CD4-positive, alpha-beta T cell (primary cell): ENCODE measurements at places on chromosomes 1 and 21. TPM values are rescaled to one million over a fixed set of nuclear protein-coding genes. Genes with fewer than 3 reads are reported as not detected.

The THRAP3 gene
- 68.7 TPM for total RNA-seq

The KNCN gene
- total RNA-seq: not detected

The RGS18 gene
- 0.95 TPM for total RNA-seq

The ZBTB8B gene
- total RNA-seq: not detected

The C4BPA gene
- not detected for total RNA-seq

The SRSF10 gene
- total RNA-seq: 356 TPM

- DNase-seq: no peak
Observed at GRCh38 chr1:29550119-29550841, 314.0 kb downstream of the PTPRU start.

DNA sequence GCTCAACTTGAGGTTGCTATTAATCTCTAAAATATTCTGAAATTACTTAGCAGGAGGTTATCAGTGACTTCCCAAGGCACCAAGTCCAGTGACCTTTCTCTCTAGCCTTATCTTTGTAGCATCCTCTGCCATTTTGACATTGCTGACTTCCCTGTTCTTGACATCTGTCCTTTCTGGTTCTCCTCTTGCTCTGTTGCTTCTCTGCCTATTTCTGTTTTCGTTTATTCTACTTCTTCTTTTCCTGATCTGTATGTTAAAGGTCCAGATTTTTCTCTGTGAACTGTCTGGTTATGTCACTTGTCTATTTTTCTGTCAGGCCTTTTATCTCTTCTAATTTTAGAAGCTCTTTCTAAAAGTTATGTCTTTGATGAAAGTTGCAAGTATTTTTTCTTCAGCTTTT, 178.8 kb downstream of the VPS13D start:
- DNase-seq: no peak

DNA sequence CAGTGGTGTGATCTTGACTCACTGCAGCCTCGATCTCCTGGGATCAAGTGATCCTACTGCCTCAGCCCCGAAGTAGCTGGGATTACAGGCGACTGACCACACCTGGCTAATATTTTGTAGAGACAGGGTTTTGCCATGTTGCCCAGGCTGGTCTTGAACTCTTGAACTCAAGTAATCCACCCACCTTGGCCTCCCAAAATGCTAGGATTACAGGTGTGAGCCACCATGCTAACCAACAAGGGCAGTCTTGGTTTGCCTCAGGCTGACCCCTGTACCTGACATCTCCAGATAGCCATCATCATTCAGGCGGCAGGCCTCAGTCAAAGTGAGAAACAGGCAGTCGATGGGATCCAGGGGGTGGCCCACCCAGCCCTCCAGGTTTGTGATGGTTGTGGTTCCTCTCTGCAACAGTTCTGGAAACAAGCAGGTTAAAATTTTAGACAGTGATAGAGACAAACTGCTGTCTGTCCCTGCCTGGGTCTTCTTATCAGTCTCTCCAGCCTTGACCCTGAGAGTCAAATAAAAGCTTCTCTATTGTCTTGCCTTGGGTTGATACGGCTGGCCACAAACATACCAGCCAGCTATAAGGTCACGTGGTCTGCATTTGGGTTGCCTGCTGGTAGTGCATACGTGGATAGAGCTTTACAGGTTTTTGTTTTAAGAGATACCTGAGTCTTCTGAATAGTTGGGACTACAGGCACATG, 26.8 kb downstream of the UROD start:
- DNase-seq: no peak

DNA sequence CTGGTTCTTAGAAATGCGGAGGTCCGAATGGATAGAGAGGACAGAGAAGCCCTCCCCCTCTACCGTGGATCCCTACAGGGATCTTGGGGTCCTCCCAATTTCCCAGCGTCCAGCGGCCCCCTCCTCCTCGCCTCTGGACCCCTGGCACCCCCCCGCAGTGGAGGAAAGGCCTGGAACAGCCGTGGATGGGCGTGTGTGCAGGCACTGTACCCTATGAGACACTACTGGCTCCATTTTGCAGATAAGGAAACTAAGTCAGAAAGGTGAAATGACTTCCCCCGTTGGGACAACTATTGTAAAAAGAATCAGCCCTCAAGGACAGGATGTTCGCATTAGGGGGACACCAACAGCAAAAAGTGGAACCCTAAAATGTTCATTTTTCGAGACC, 931 bp upstream of the CLSTN1 start:
- no peak for DNase-seq

DNA sequence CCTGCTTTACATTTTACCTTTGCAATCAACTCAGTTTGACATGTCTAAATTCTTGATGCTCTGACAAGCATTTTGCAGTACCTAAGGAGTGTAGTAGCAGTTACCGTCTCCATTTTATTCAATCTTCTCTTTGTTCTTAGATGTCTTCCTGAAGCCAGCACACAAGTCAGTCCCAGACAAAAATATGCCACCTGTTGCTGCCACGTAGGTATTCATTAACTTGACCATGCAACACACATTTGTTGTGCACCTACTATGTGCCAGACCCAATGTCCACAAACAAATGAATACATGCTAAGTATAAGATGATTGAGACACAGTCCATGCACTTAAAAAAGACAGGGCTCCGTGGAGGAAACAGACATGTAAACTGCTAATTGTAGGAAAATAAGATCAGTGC, 81.5 kb upstream of the NGF start:
- DNase-seq: no peak

DNA sequence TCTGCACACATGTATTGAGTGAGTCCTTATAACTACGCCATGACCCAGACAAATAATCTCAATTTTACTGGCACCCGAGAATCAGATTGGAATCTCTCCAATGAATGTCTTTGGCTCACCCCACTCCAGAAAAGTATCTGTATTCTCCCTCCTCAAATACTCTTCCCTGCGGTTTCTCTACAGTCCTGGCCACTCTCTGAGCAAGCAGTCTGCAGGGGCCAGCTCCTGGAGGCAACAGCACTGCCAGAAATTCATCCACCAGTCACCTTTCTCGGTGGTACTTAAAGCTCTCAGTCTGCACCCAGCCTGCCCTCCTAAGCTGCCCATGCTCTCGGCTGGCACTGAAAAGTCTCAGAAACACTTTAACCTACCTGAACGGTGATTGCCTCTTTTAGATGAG, 16.1 kb upstream of the LYST start:
- no peak for DNase-seq

DNA sequence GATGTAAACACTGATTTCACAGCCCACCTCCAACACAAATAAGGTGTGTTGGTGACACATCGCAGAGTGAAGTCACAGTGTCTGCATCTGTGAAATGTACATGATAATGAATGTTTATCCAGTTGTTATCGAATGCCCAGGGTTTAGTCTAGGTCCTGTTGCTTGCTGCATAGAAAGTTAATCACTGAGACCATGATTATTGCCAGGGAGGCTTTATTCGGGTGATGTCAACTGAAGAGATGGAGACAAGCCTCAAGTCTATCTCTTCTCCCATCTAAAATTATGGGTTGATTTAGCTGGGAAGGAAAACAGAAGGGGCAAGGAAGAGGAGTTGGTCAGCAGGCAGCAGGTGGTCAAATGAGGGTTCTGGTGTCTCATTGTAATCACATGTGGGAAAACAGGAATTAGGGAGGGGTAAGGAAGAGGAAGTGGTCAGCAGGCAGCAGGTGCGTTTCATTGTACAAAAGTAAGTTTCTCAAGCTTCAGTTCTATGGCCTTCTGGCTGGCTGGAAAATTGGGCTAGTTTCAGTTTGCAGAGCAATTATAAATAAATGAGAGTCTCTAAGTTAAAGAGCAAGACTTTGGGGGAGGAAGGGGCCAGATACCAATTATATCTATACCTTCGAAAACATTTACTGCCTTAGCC, 146.3 kb upstream of the DNAH14 start:
- DNase-seq: no peak

DNA sequence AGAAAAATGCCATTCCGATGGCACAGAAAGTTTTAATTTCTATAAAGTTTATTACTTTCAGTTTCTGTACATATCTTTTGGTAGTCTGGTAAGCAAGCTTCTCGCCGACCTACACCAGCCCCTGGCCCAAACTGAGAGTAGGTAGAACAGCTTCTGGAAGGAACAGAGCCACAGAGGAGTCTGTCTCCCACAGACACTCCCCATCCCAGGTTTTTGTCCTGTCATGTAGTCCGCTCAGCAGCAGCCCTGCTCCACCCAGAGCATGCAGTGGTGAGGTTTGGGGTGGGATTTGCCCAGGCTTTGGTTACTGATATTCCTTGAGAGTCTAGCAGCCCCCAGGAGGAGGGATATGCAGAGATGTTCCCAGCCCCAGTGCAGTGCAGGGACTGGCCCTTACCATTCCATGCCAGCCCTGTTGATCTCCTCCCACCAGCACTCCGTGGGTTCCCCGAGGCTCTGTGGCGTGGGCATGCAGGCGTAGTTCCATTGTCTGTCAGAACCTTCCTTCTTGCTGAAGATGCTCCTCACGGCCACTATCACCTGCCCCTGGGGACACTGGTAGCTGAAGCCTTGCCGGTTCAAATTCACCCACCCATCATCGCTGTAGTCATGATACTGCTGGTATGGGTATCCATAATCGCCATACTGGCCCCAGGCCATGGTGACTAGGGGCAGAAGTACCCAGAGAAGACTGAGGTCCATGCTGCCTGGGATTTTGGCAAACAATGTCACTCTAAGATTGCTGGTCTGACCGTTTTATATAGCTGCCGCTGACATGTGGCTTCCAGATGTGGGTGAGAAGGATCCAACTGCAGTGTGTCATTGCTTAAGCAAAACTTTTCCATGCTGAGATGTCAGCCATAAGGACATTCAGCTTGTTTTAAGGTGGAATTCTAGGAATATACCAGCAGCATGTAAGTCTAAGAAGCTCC, at the start of gene DPT:
DPT (minus strand) TSS at position 734 of the 932 bp plus-strand sequence; CDS start at position 702, 32 bp downstream.
- DNase-seq: no peak

- no peak for DNase-seq
Observed at GRCh38 chr1:179230721-179231120, 1.2 kb upstream of the ABL2 start.

GRCh38 chr1:221022331-221022730, 143.1 kb downstream of the HLX start:
- DNase-seq: no peak

GRCh38 chr1:86704972-86705664, 742 bp downstream of the SH3GLB1 start:
- peak; percentile 37 for DNase-seq

- no peak for DNase-seq
Observed at GRCh38 chr1:70992521-70992920, 55.1 kb downstream of the PTGER3 start.

- DNase-seq: no peak
Observed at GRCh38 chr1:42979036-42979430, 20.4 kb upstream of the SLC2A1 start.

DNA sequence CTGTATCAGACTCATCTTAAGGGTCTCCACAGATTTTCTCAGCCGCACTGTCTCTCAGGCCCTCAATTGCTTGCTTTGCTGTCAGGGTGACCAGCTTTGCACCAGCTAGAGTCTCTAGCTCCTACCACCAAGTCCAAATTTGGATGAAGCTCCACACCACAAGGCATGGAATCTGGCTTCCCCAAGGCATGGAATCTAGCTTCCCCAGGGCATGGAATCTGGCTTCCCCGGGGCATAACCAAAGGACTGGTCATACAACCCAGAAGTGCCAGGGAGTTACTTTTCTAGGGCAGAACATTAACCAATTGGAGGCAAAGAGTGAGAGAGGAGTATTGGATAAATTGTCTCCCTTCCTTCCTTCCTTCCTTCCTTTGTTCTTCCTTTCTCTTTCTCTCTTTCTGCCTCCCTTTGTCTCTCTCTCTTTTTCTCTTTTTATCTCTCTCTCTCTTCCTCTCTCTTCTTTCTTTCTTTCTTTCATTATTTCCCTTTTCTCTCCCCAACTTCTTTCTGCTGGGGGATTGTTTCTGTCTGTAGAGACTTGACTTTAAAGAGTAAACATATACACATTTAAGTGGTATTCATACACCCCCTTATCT, 76.9 kb upstream of the HAO2 start:
- DNase-seq: no peak

- DNase-seq: no peak
Observed at GRCh38 chr1:209554761-209555611, 28.5 kb upstream of the CAMK1G start.

GRCh38 chr1:111045033-111045722, 81.5 kb upstream of the LRIF1 start:
- no peak for DNase-seq

DNA sequence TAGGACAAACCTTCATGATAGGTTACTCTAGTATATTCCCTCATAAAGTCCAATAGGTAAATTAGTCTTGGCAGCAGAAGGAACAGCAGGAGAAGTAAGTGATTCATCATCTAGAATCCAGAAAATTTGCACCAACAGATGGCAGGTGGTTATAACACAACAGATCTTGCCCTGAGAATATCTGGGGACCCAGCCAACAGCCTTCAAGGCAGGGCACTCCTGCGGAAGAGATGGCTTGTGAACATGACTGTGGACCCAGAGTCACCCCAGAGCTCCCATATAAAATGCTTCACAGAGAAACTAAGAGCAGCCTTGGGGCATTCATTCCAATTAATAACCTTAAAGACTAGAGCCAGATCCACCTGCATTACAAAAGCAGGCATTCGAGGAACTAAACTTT, 7.9 kb upstream of the PLA2G2C start:
- no peak for DNase-seq

DNA sequence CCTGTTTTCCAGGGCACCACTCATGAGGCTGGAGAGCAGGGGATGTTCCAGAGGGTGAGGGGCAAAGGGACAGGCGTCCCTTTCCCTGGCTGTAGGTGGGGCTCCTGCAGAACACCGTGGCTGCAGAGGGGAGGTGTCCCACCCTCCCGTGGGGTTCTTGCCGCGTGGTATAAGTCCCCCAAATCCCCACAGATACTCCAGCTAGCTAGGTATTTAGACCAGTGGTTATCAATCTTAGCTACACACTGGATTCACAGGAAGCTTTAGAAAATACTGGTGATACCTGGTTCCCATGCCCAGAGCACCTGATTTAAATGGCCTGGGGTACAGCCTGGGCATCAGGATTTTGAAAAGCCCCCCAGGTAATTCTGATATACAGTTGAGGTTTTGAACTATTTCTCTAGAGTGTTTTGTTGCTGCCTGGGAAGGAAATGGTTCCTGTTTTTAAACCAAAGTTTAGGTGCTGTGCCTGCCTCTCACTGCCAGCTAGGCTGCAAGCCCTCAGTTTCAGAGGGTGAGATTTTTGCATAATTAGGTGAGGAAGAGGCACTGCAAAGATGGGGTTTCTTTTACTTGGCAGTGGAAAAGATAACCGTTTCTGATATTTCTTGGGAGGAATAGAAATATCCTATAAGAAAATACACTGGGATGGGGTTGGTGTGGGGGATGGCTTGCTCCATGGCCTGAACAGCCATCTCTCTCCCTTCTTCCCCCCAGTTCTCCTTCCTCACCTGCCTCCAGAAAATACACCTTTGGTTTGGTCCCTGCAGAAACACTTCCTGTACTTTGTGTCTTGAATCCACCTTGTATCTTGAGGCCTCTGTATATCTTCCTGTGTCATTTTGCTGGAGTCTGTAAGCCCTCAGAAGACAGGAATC, 51.7 kb downstream of the RASSF5 start:
- peak; percentile 51 for DNase-seq

DNA sequence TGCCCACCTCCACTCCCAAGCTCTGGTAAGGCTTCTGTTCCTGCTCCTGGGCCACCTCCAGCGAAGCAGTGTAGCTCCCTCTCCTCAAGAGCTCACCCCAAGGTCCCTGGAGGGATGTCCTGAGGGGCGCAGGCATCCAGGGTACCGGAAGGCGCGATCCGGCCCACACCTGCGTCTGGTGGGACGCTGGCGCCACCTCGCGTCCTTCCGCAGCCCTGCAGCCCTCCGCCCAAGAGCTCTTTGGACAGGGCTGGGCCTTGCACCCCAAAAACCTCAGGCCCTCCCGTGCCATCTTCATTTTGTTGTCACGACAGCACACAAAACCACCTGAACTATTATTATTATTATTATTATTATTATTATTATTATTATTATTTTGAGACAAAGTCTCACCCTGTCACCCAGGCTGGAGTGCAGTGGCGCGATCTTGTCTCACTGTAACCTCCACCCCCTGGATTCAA, 49.2 kb upstream of the PAX7 start:
- DNase-seq: peak; percentile 11
